Activated T-cell treated with anti-CD3 and anti-CD28 coated beads, Interleukin-2, amount 50 U/mL, for 1 hour (primary cell): ENCODE measurements at places on chromosomes 6 and 20.

DNA sequence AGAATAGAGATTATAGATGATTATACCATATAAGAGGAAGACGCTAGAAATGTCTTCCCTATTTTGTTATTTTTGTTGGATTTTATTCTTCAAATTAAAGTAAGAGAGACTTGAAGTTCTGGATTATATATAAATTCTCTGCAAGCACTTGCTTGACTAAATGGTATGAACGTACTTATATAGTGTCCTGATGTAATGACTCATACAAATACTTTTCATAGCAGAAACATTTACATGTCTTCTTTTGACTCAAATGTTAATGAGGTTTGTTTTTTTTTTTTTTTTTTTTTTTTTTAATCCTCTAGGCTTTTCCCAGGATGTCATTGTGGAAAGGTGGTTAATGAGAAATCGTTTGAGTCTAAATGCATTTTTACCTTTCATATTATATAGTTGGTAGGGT is 55.0 kb downstream of the PDE7B start:
- DNase-seq: no peak

- DNase-seq: no peak
Observed at GRCh38 chr6:64062960-64063683, 427.5 kb downstream of the PHF3 start.

- DNase-seq: no peak
Observed at GRCh38 chr6:2020909-2021308, 224.5 kb downstream of the GMDS start.

DNA sequence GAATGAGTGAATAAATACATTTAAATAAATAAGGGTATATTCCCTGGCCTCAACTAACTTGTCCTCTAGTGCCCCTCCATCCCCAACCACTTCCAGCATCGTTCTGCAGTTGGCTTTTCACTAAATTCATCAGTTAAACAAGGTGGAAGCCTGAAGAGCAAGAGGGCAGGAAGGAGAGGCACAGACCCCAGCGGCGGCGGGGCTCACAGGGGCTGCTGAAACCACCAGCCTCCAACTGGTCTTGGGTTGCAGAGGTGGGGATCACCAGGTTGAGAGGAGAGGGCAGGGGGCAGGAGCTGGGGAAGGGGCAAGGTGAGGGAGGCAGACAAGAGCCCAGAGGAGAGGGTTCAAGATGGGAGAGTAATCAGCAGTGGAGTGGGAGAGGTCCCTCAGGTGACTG is 27.1 kb downstream of the KCNK5 start:
- no peak for DNase-seq

- no peak for DNase-seq
Observed at GRCh38 chr6:154732538-154733182, 556 bp upstream of the SCAF8 start.

- no peak for DNase-seq
Observed at GRCh38 chr6:24891004-24891403, 44.8 kb downstream of the RIPOR2 start.

DNA sequence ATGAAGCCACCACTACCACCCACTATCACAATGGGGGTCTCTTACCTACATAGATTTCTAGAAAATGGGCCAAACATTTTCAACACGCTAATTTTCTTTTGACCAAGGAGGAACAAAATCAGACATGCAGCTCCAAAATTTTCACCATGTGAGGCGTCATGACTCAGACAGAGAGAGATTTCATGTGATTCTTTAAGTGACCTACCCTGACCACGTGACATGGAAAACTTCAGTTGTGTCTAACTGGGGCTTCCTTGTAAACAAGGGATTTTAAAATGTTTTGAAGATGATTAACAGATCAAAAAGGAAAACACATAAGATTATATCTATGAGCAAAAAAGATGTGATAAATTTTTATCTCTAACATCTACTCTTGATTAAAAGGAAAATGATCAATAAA is 199.2 kb downstream of the TBXT start:
- DNase-seq: no peak

- no peak for DNase-seq
Observed at GRCh38 chr6:2708456-2708855, 42.3 kb downstream of the MYLK4 start.

- DNase-seq: no peak
Observed at GRCh38 chr6:133788556-133788955, 100.4 kb upstream of the TCF21 start.

DNA sequence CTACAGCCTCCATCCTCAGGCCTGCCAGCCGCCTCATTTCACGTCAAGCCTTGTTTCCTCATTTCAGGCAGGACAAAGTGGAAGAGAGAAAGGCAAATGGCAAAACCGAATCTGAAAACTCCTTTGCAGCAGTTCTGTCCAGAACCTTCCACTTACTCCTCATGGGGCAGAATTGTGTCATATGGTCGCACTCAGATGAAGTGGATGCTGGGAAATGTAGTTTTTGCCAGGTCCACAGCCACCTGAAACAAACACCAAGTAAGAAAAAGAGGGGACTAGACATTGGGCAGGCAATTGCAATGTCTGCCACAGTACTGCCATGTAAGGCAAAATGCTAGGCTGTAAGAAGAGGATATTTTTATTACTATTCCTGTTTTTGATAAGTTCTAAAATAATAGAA is 44.9 kb downstream of the ISM1 start:
- DNase-seq: no peak

- no peak for DNase-seq
Observed at GRCh38 chr6:168542301-168542700, 101.3 kb downstream of the SMOC2 start.

GRCh38 chr6:161168281-161168891 is 105.5 kb downstream of the AGPAT4 start:
- DNase-seq: no peak

DNA sequence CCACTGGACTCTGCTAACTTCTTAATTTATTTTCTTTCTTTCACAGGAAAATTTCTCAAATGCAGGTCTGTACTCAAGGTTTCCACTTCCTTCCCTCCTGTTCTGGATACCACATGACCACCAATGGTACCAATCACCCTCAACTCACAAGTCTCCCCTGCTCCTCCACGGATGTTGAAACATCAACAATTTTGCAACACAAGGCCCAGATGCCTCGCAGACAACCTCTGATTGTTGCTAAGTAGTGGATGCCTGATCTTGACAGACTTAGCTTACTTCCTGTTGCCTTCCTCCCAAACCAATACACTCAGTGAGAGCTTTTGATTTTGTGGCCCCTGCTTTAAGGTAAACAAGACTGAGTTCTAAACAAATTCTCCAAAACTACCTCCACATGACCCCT is 146.6 kb downstream of the FRK start:
- DNase-seq: no peak

- DNase-seq: no peak
Observed at GRCh38 chr6:109373762-109374161, 8.5 kb downstream of the CD164 start.

- no peak for DNase-seq
Observed at GRCh38 chr20:1105599-1106194, 12.7 kb upstream of the PSMF1 start.

DNA sequence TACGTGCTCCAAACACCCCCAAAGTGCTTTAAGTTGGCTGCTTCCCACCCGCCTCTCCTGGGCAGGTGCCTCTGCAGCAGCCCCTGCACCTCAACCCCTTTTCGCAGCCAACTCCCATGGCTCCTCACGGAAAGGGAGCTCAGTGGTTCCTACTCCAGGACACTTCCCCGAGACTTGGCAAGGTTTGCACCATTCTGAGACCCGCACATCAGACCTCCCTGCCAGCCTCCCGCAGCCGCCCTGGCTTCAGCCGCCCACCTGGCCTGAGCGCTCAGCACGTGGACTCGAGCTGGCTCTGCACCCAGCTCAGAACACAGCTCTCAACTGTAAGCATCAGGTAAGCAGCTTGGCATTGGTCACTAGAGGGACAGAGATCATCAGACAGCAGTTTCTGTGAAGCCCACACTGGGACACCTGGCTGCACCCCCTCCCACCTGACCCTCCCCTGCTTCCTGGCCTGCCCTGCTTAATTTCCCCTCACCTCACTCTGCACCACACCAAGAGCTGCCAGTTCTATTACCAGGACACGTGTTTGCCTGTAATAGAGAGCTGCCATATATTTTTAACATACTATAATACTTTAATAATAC is 28.5 kb downstream of the GMDS start:
- no peak for DNase-seq

DNA sequence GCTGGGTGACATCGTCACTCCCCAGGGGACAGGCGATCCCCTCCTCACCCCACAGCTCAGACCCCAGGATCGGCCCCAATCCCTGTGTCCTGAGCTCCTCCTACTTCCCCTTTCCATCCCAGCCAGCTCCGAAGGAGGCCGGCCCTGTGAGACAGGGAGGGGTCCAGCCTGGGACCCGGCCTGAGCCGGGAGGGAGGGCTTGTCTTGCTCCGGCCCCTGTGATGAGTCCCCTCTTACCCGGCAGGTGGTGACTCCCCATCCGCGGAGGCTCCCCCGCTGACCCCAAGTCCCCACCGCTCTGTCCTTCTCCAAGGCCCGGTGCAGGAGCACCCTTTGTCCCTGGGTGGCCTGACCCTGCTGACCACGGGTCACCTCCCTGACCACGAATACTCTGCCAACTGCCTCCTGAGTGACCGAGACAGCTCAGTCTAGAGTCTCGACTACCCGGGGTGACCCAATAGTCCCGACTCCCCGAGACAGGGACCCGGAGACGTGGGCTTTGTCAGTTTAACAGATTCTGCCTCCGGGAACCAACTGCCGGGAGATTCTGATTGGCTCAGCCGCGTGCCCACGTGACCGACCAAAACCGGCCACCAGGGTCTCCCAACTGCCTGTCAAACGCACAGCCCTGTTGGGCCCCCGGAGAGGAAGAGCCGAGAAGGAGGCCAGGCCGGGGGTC is 187.4 kb upstream of the PROKR2 start:
- DNase-seq: no peak

GRCh38 chr6:158654498-158654897 is 4.6 kb downstream of the SYTL3 start:
- DNase-seq: no peak

DNA sequence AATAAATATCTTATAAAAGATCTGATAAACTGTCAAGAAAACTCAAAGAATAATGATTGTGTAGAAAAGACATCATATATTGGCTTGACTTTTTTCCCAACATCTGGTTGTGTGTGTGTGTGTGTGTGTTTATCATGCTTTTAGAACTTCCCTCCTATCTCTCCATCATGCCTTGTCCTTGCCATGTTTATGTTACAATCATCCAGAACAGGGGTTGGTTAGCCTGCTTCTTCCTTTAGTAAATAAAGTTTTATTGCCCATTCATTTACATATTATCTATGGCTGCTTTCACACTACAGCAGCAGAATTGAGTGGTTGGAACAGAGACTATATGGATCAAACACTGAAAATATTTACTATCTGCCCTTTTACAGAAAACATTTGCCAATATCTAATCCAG is 52.8 kb upstream of the RIPOR2 start:
- DNase-seq: no peak

DNA sequence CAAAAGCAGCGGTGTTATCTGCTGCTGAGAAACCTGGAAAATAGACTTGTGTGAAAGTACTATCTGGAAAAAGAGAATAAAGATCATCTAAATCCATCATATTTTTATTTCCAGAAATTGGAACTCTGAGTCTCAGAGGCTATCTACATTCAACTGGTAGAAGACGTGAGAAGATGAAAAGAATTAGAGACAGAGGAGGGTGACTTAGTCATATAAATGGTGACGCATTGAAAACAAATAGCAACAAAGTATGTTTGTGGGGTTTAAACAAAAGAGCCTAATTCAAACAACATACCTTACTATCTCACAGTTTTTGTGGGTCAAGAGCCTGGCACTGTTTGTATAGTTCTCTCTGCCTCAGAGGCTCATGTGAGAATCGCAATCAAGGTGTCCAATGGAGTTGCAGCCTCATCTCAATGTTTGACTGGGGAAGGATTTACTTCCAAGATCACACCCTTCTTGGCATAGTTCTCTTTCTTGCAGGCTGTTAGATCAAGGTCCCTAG is 757.1 kb upstream of the SLC35B3 start:
- no peak for DNase-seq

DNA sequence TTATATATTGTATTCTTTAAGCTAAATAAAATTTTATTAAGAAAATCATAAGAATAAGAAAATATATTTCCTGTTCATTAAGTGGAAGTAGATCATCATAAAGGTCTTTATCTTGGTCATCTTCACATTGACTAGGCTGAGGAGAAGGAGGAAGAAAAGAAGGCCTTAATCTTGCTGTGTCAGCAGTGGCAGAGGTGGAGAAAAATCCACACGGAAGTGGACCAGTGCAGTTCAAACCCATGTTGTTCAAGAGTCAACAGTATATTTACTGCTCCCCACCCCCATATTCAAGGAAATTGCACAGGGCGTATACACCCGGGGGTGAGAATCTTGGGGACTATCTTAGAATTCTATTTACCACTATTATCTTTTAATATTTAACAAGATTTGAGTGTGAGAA is 178.6 kb upstream of the SCGN start:
- no peak for DNase-seq

DNA sequence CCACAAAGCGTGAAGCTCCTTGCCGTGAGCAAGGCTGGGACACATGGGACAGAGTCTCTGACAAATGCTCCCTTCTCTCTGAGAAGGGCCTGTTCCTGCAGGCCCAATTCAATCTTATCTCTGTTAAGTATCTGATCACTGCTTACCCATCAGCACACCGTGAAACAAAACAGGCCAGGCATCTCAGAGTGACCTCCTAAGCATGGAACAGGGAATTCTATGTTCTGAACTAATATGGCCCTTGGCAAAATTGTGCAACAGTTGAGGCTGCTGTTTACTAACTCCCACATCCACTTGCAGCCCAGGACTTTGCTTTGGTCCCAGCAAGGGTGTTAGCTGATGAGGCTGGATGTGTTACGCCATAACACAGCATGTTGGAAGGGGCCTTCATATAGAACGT is 79.2 kb downstream of the GCLC start:
- DNase-seq: no peak

DNA sequence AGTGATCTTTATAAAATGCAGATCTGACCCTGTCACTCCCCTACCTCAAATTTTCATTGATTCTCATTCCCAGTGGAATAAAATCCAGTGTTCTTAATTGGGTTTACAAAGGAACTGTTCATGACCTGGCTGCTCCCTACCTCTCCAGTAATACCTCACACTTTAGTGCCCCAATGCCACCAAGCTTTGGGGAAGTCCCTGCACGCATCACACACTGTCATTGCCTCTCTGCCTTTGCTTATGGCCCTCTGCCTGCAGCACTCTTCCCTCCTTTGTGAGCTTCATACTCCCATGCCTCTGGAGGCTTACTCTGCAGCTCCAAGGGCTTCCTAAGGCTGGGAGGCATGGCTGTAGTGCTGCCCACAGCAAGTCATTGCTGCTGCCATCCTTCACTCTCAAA is 57.4 kb downstream of the TMC2 start:
- no peak for DNase-seq

GRCh38 chr6:11760015-11760473 is 18.6 kb downstream of the ADTRP start:
- DNase-seq: no peak

- DNase-seq: no peak
Observed at GRCh38 chr6:1849691-1850090, 240.0 kb downstream of the FOXC1 start.

- no peak for DNase-seq
Observed at GRCh38 chr6:138645976-138646640, 127.5 kb upstream of the CCDC28A start.

DNA sequence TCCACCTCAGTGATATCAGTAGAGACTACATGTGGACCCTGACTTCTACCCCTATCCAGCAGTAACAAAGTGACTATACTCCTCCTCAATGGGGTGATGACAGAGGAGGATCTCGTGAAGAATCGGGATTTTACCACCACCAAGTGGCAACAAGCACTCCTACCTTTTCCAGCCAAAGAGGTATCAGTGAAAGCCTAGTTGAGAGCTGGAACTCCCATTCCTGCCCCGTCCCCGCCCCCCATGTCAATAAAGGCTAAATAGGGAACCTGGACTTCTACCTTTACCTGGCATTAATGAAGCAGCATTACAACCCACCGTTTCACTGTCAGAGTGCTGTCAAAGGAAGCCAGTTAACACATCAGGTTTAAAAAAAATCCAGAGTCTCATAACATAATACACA is 45.3 kb downstream of the RNF24 start:
- DNase-seq: no peak
